Uterine smooth muscle cell (primary cell): ENCODE measurements at places on chromosomes 1 and 21. TPM values are rescaled to one million over a fixed set of nuclear protein-coding genes. Genes with fewer than 3 reads are reported as not detected.

PHF13 gene
- 18.6 and 19.9 TPM in 2 replicates for total RNA-seq

DESI2 gene
- total RNA-seq = 51.9 and 53.3 TPM in 2 replicates

NBPF4 gene
- total RNA-seq = not detected in 2 replicates

LCE1B gene
- total RNA-seq = not detected in 2 replicates

LAD1 gene
- not detected in 2 replicates for total RNA-seq

ID3 gene
- 34.2 and 38.7 TPM in 2 replicates for total RNA-seq

FAM177B gene
- not detected in 2 replicates for total RNA-seq

CLCC1 gene
- total RNA-seq = 53.2 and 53.7 TPM in 2 replicates

SLC45A1 gene
- total RNA-seq = 1.00 and 1.5 TPM in 2 replicates

LDLRAD1 gene
- under 0.01 TPM in 1 of 2 replicates, not detected in the other for total RNA-seq

TSTD1 gene
- 3.4 and 9.1 TPM in 2 replicates for total RNA-seq

FCAMR gene
- total RNA-seq = not detected in 2 replicates

CDA gene
- 1.2 and 4.0 TPM in 2 replicates for total RNA-seq

CYP4Z1 gene
- not detected in 2 replicates for total RNA-seq

ATP1A2 gene
- 0.37 TPM in 1 of 2 replicates, not detected in the other for total RNA-seq

PLCH2 gene
- 0.11 and 0.12 TPM in 2 replicates for total RNA-seq

MAGI3 gene
- total RNA-seq = 11.9 and 13.6 TPM in 2 replicates

HTR6 gene
- under 0.01 TPM in 1 of 2 replicates, not detected in the other for total RNA-seq

PIGV gene
- total RNA-seq = 13.8 and 22.6 TPM in 2 replicates

CSF3R gene
- total RNA-seq = 0.11 and 0.12 TPM in 2 replicates

HES3 gene
- not detected in 2 replicates for total RNA-seq

CD53 gene
- total RNA-seq = not detected in 2 replicates

TRIM17 gene
- total RNA-seq = 0.25 and 0.33 TPM in 2 replicates

RIMKLA gene
- total RNA-seq = under 0.01 and 0.12 TPM in 2 replicates

KCNE1 gene
- 0.12 TPM in 1 of 2 replicates, not detected in the other for total RNA-seq

POGK gene
- 26.0 and 27.1 TPM in 2 replicates for total RNA-seq

CAMK2N1 gene
- 21.5 and 28.9 TPM in 2 replicates for total RNA-seq

RHOU gene
- 2.1 and 2.4 TPM in 2 replicates for total RNA-seq

WASF2 gene
- total RNA-seq = 18.9 and 20.6 TPM in 2 replicates

HMGB4 gene
- total RNA-seq = not detected in 2 replicates

DENND2C gene
- 1.6 and 1.9 TPM in 2 replicates for total RNA-seq

GUK1 gene
- total RNA-seq = 456 and 472 TPM in 2 replicates

OLFML3 gene
- 187 and 300 TPM in 2 replicates for total RNA-seq

OR2T35 gene
- total RNA-seq = not detected in 2 replicates

PLA2G2D gene
- total RNA-seq = not detected in 2 replicates

HHIPL2 gene
- 0.25 TPM in 1 of 2 replicates, not detected in the other for total RNA-seq

ZDHHC18 gene
- 7.6 and 10.0 TPM in 2 replicates for total RNA-seq

CTSK gene
- 199 and 485 TPM in 2 replicates for total RNA-seq

CYB5RL gene
- 6.6 and 7.2 TPM in 2 replicates for total RNA-seq

ICOSLG gene
- 0.11 and 0.50 TPM in 2 replicates for total RNA-seq

GBP6 gene
- 0.11 TPM in 1 of 2 replicates, not detected in the other for total RNA-seq

SLAMF8 gene
- 0.11 TPM in 1 of 2 replicates, not detected in the other for total RNA-seq

NIBAN1 gene
- 83.9 and 148 TPM in 2 replicates for total RNA-seq

ACKR1 gene
- total RNA-seq = not detected in 2 replicates

ADCY10 gene
- total RNA-seq = under 0.01 TPM in 2 replicates

CCDC181 gene
- total RNA-seq = 1.2 and 2.0 TPM in 2 replicates

LCE2B gene
- total RNA-seq = not detected in 2 replicates

RGS7 gene
- total RNA-seq = 0.62 and 0.77 TPM in 2 replicates

CFAP45 gene
- total RNA-seq = 0.62 and 1.1 TPM in 2 replicates
